ENCODE measurements at places on chromosomes 7 and 10.

GRCh38 chr10:63710703-63711102 lies 189.5 kb downstream of the REEP3 start:
- no peak for DNase-seq

GRCh38 chr7:2955269-2955668 lies 88.4 kb downstream of the CARD11 start:
- DNase-seq, result no peak

GRCh38 chr10:126256864-126257263 lies 131.4 kb downstream of the ADAM12 start:
- DNase-seq, result no peak

- DNase-seq, result no peak
Observed at GRCh38 chr7:81110673-81111072, 191.8 kb upstream of the SEMA3C start.

DNA sequence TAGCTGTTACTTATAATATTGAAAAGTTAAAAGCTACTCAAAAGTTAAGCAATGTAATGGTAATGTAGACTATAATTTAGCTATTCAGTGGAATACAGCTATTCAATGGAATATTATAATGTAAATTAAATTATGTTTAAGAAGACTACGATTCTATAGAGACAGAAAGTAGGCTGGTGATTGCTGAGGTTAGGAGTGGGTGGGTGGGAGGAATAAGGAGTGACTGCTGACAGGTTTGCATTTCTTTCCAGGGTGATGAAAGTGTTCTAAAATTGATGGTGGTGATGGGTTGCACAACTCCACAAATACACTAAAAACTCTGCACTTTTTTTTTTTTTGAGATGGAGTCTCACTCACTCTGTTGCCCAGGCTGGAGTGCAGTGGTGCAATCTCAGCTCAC lies 21.4 kb downstream of the DENND2A start:
- no peak for DNase-seq

- no peak for DNase-seq
Observed at GRCh38 chr10:79383974-79384606, 36.8 kb downstream of the PPIF start.

DNA sequence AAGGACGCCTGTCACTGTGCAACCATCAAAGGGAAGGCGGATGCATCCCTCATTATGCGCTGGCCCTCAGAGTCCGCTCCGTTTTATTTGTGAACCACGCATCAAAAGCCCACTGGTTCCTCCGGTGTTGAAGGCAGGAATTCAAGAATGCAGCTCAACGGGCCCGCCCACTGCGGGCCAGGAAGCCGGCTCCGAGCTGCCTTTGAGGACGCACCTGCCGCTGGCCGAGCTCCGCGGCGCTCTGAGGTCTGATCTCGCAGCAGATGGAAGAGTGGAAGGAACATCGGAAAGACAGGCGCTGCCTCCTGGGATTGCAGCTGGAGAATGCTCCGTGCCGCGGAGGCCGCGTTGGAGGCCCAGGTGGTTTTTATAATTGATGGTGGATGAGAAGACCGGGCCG lies 56.9 kb upstream of the ADGRA1 start:
- no peak for DNase-seq

DNA sequence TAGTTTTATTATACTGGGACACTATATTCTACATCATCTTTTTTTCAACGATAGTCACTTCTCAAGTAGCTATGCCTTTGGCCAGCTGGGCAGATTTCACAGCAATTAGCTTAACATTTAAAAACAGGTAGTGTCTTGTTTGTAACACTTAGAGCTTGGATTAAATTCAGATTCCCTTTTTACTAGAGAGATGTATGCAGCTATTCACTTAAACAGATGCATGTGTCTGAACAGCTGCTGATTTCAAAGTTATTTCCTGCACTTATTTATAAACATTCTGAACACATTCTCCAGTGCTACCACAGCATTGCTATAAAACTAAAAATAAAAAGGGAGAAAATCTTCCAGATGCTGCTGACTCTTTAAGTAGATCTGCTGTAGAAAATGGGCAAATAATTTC lies 637.2 kb downstream of the POM121L12 start:
- DNase-seq, result no peak

DNA sequence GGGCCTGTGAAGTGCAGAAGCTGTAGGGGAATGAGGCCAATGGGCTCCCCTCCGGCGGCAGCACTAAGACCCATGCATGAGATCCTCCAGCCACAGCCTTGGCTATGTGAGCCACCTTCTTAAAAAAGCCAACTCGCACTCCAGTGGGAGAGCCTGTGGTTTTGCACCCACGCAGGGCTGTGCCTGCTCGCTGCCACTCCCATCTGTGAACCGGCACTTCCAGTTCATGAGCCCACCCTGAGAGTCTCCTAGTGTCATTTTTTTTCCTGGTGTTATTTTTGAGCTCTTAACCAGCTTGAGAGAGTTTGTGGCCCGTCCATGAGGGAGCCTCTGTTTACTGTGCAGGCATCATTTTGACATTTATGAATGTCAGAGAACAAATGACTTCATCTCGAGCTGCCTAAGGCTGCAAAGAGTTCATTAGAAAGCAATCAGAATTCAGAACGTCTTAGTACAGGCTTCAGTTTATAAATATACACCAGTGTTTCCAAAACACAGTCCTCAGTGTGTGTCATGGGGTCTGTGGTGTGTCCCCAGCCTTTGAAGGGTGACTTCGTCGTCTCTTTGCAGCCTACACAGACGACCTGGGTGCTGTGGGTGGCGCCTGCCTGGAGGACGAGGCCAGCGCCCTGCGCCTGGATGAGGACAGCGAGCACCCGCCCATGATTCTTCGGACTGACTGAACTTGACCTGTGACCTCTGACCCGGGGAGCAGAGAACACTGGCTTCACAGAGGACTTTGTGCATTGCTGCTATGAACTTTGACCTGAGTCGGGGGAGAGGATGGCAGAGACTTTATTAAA lies 40.4 kb downstream of the WIPI2 start:
- no peak for DNase-seq

GRCh38 chr10:121771966-121772365 lies 155.9 kb downstream of the ATE1 start:
- DNase-seq, result no peak

GRCh38 chr7:114889646-114890285 lies 32.1 kb upstream of the MDFIC start:
- DNase-seq, result no peak

GRCh38 chr10:64277536-64277935 lies 756.3 kb downstream of the REEP3 start:
- DNase-seq, result no peak

DNA sequence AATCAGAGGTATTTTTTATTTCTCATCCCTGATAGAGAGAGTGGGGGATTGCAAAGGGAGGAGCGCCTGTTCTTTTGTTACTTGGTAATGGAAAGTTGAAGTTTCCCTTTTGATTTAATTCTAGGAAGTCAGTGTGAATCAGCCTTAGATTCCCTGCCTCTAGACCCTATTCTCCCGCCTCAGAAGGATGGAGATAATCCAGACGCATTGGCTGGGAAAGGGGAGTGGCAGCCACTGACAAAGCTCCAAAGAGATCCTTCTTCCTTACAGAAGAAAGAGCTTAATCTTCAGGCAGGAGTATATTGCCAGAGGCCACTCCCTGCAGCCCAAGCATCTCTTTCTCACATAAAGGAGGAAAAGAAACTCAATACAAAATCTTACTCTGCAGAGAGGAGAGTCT lies 122.3 kb upstream of the GALNT17 start:
- no peak for DNase-seq

DNA sequence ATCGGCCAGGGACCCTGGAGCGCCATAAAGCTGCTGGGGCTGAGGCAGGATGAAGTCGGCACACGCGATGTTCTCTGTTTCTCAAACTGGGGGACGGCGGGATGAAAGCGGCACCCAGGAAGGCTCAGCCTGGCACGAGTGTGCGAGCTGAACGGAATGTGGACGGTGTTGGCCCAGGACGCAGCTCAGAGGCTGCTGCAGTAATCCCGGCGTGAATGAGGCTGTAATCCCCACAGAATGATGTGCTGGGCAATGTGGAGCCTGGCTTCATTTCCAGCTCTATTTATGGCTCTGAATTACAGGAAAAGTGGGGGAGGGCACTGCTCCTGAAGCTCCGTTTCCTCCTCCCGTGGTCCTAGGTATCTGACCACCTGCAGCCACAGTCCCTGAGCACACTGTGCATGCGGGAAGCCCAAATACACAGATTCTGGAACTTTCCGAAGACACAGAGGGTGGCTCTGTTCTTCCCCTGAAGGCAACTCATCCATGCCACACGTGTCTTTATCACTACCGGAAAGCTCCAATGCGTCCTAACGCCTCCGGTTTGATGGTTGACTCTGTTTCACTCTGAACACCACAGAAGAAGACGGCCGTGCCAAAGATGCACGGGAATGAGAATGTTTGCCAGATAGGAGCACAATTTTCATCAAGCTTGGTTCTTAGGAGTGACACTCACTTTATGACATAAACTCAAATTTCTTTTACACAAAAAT lies 37.6 kb downstream of the KLF6 start:
- no peak for DNase-seq

DNA sequence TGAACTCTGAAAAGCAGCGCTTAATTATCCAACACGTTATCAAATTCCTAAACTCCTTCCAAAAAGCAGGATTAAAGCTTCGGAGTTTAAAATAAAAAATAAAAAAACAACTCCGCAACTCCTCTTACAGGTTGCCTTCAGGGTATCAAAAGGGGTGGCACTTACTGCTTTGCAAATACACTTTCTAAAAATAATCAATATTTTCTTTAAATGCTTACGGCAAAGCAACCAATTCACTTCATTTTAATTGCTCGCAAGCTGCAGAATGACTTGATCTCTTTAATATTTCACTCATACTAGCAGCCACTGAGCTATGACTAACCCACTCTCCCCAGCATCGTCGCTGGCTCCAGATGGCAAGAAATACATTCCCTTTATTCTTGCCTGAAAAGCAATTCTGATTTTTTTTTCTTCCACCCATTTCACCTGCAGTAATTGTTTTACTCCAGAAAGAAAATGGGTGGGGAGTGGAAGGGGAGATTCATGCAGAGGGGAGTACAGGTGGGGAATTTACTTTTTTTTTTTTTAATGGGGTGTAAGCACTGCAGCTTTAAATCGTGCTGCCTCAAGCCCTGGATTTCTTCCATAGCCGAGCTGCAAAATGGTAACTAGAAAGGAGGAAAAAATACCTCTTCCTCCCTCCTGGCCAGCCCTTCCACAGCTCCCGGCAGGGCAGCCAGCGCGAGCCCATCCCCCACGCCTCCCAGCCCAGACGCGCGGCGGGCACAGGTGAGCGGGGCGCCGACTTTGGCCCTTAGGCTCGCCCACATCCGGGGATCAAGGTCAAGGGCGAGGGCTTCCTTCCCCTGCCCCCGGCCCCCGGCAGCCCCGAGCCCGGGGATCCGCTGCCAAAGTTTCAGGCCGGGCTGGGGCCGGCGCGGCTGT lies 54.2 kb upstream of the FHIP2A start:
- no peak for DNase-seq

DNA sequence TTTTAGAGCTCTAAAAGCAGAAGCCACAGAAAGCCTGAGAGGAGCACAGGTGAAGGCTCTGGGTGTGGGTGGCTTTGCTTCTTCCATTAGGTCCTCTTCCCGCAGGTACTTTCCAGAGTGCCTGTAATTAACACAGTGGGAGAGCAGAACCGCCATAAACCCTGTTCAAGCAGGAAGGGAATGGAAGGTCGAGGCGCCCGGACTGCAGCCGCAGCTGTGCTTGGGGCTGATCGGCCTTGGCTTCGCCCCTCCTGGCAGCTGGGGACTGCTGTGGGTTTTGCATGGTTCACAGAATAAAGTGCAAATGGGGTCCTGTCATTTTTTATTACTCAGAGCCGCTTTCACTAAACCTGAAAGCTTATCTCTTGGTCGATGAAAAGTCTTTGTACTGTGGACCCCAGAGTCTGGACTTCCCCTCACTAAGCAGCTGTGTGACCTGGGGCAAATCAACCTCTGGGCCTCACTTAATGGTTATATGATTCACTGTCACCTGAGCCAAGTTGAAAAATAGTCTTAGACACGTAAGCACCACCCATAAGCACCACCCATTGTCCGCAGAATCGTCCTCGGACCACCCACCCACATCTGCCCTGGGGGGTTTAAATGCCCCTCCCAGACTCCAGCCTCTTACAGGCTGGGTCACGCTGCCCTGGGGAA lies 100.9 kb downstream of the XRCC2 start:
- no peak for DNase-seq

GRCh38 chr7:72098807-72099580 lies 313.1 kb downstream of the CALN1 start:
- DNase-seq, result no peak

GRCh38 chr10:103852856-103853255 lies 2.5 kb downstream of the SH3PXD2A start:
- DNase-seq, result no peak

DNA sequence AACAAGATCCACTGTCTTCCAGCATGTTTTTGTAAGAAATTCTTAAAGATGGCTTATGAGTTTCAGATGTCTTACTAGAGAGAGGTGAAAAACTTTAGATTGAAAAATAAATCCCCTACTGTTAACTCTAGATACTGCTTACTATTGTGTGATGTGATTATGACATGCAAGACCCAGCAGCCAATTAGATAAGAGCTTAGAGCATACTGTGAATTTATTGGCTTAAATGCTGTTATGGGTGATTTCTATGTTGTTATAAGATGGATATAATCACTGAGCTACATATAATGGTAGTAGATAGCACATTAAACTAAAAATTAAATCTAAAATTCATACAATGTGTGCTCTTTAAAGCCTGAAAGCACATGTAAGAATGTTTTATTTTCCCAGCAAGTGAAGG lies at the start of gene RNF133:
Gene RNF133 (minus strand): TSS at position 101 of the 400 bp plus-strand sequence. CDS start 199 bp downstream, outside the sequence.
- no peak for DNase-seq

GRCh38 chr7:143492799-143493739 lies 15.4 kb downstream of the TAS2R41 start:
- no peak for DNase-seq

DNA sequence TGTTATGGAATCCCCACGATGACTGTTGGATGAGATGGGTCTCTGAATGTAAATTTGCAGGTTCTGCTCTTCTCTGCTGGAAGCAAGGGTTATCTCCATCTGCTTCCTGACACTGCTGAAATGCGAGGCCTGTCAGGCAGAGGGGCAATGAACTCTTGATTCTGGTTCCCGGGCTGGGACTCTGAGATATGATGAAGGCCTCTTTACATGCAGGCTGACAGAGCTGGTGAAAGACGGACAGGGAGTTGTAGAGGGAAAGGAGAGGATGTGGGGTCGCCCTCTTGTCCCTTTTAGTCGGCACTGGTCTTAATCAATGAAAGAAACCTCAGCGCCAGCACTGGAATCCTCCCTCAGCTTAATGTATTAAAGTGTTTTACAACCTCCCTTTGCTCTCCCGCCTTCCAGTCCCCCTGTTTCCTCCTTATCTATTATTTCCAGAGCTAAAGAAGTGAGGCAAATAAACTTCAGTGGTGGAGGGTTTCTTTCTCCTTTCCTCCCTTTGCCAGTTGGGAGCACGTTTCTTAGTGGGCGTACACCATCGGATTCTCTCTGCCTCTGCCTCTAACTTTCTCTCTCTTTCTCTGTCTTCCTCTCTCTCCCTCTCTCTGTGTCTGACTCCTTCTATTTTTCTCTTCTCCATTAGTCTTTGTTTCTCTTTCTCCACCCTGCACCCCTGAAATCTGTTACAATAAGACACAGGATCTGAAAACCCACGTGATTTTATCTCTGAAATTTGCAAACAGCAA lies 145.6 kb downstream of the BAMBI start:
- no peak for DNase-seq

Measured in stimulated activated CD8-positive, alpha-beta memory T cell treated with anti-CD3 and anti-CD28 coated beads, Interleukin-7, amount 100 ng/mL, for 4 hours (primary cell).